ENCODE measurements at places on chromosomes 4 and X. TPM values are rescaled to one million over a fixed set of nuclear protein-coding genes. Genes with fewer than 3 reads are reported as not detected.
A peak's percentile ranks its signal among the peaks of the same experiment; 100 is the strongest.

SPATA18 gene
- polyA plus RNA-seq, result 2.4 TPM

GRCh38 chrX:114889481-114889880, 127.9 kb downstream of the IL13RA2 start:
- DNase-seq, result peak; percentile 77

- no peak for DNase-seq
Measured at GRCh38 chr4:99121008-99121407, 23.1 kb downstream of the ADH4 start.

- DNase-seq, result no peak
Measured at GRCh38 chr4:119525005-119525749, 103.4 kb downstream of the PDE5A start.

DNA sequence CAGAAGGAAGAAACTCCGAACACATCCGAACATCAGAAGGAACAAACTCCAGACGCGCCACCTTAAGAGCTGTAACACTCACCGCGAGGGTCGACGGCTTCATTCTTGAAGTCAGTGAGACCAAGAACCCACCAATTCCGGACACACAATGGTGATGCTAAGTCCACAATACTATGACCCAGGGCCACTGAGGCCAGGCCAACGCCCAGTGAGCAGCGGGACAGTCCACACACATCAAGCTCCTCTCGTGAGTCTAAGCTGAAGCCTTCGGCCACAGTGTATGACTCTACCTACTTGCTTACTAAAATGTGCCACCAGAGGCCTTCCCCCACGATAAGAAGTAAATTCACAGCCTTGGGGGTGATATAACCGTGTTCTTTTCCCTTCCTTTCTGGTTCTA, 10.2 kb upstream of the CDKN2AIP start:
- DNase-seq, result no peak

BTC gene
- 2.3 TPM for polyA plus RNA-seq

GRCh38 chr4:25860586-25861279, 2.1 kb downstream of the SEL1L3 start:
- DNase-seq, result no peak

GRCh38 chr4:13963601-13964000, 336.1 kb upstream of the BOD1L1 start:
- peak; percentile 21 for DNase-seq

- peak; percentile 18 for DNase-seq
Measured at GRCh38 chrX:142095651-142096245, 109.3 kb downstream of the MAGEC2 start.

DNA sequence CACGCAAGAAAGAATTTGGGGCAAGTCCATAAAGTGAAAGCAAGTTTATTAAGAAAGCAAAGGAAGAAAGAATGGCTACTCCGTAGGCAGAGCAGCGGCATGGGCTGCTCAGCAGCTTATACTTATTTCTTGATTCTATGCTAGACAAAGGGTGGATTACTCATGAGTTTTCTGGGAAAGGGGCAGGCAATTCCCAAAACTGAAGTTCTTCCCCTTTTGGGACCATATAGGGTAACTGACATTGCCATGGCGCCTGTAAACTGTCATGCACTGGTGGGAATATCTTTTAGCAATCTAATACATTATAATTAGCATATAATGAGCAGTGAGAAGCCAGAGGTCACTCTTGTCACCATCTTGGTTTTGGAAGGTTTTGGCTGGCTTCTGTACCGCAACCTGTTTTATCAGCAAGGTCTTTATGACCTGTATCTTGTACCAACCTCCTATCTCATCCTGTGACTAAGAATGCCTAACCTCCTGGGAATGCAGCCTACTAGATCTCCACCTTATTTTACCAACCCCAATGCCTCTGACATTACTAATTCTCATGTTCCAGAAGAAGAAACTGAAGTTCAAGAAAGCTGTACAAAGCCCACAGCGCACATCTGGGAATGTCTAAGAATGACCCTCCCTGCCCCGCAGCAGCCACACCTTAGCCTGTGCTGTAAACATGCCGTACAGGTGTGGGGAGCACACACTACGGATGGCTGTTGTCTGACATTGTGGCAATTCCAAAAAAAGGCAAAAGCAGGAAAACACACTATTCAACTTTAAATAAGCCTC, 18.6 kb downstream of the RXFP1 start:
- DNase-seq, result no peak

ATOH1 gene
- polyA plus RNA-seq, result not detected
